ENCODE measurements at places on chromosomes 12 and 14. TPM values are rescaled to one million over a fixed set of nuclear protein-coding genes. Genes with fewer than 3 reads are reported as not detected.

GRCh38 chr12:120468325-120468820 is 1.2 kb downstream of the SRSF9 start:
- DNase-seq, result no peak

DNA sequence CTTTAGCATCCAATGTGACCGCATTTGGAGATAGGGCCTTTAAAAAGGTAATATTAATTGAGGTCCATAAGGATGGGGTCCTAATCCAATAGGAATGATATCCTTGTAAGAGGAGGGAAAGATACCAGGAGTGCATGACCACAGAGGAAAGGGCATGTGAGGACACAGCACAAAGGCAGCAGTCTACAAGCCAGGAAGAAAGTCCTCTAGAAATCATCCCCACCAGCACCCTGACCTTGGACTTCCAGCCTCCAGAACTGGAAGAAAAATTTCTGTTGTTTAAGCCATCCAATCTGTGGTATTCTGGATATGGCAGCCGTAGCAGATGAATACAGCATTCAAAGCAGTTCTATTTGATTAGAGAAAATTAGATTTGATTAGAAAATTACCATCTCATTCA is 145.4 kb downstream of the STXBP6 start:
- no peak for DNase-seq

GRCh38 chr12:121532503-121533393 is 48.1 kb downstream of the KDM2B start:
- DNase-seq, result no peak

- DNase-seq, result no peak
Observed at GRCh38 chr12:66149702-66150398, 19.3 kb upstream of the LLPH start.

GRCh38 chr14:33061667-33062325 is 123.1 kb downstream of the NPAS3 start:
- no peak for DNase-seq

- no peak for DNase-seq
Observed at GRCh38 chr14:73720636-73721035, 6.5 kb upstream of the PNMA1 start.

TMEM119 gene
- polyA plus RNA-seq, result 34.2 TPM

GRCh38 chr14:53493860-53494259 is 340.7 kb upstream of the DDHD1 start:
- DNase-seq, result no peak

DNA sequence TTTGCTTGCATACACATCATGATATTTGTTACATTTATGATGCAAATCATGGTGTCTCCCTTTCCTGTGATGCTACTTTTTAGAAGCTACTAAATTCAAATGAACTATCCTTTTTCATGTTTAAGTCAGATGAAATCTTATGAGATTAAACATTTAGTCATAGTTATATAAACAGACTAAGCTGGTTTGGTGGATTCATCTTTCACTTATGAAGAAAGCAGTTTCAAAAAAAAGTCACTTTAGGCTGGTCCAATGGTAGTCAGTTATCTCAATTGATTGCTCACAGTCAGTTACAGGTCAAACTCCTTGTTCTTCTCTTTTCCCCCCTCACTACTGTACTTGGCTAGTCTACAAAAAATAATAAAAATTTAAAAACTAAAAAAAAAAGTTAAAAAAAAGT is 19.7 kb downstream of the SYCP3 start:
- no peak for DNase-seq

DNA sequence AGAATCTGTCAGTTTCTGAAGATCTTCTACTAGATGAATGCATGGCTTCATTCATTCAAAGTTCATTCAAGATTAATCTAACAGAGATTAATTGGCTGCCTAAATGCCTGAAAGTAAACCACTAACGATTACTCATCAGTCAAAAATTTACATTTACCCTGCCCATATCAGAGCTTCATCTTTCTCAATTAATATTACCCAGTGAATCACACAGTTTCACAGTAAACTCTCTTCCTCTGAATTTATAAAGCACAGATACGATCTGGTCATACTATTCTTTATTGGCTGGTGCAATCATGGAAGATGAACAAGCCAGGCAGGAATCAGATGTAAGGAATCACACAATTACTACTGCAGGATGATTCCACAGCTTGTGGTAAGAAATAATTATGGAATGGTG is 377.7 kb downstream of the SLC16A7 start:
- no peak for DNase-seq

- DNase-seq, result no peak
Observed at GRCh38 chr12:56206452-56207166, 15.1 kb downstream of the RNF41 start.

SPIC gene
- polyA plus RNA-seq, result not detected

GRCh38 chr12:52043386-52044212 is 7.6 kb upstream of the NR4A1 start:
- DNase-seq, result no peak

GRCh38 chr12:109739747-109740693 is 26.4 kb downstream of the FAM222A start:
- no peak for DNase-seq

DNA sequence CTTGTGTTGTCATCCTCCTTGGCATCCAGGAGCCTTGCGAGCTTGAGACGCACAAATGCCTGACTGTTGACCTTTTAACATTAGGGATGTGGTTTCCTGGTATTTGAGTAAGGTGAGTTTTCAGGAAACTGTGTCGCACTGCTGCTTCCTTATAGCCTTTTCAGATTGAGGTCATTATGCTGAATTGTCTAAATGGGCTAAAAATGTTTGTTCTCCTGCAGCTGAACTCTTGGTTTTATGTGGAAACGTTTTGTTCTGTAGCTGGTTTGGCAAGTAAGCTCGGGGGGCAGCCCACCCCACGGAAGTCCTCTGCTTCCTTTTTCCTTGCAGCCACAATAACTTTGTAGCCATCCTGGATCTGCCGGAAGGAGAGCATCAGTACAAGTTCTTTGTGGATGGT is 5.7 kb downstream of the PRKAB1 start:
- DNase-seq, result no peak

- DNase-seq, result no peak
Observed at GRCh38 chr12:108650083-108650482, 16.4 kb upstream of the SELPLG start.

AICDA gene
- 0.45 TPM for polyA plus RNA-seq

DNA sequence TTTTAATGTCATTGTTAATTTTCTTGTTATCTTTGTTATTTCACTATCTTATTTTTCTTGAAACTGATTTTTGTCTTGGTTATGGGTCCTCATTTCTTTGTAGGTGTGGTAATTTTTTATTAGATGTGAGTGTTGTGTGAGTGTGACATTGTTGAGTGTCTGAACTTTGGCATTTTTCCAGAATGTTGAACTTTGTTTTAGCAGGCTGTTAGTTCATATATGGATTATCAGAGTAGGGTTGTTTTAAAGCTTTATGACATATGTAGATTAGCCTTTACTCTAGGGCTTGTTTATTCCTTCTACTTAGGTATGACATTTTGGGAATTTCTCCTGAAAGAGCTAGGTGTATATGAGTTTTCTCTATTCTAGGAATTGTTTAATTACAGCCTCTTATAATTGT is 103.9 kb downstream of the ARID2 start:
- DNase-seq, result no peak

DNA sequence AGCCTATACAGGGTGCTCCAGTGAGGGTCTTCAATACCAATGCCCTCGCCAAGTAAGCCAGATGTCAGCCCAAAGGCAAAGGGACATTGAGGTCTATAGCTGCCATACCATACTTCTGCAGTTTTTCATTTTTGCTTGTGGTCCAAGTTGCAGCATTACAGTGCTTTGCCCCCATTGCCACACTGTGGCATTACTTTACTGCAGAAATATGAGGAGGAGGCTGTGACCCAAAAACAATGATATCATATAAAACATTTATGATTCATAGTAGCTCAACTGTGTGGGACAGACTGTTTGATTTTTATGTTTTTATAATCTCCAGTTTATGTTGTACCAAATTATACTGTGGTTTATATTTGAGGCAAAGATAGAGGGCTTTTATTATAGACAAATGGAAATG is 64.1 kb downstream of the KIAA0586 start:
- no peak for DNase-seq

DNA sequence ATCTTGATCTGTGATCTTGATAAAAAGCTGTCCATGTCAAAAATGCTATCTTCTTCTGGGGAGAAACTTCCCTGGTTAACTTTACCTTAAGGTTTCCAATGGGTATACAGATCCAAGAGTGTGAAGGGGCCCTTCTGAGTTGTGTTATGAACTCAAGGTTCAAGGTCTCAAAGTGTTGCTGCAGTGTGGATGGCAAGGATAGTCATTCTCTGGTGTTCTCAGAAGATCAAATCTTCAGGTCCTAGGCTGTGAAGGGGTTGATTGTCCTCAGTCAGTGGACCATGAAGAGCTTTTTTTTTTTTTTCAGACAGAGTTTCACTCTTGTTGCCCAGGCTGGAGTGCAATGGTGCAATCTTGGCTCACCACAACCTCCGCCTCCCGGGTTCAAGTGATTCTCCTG is 114.4 kb downstream of the SPTSSA start:
- no peak for DNase-seq

P2RX2 gene
- 0.97 TPM for polyA plus RNA-seq

OR6C1 gene
- not detected for polyA plus RNA-seq
